ENCODE measurements at places on chromosomes 4 and X. TPM values are rescaled to one million over a fixed set of nuclear protein-coding genes. Genes with fewer than 3 reads are reported as not detected.

GRCh38 chr4:182922501-182923284 is 5.5 kb upstream of the DCTD start:
- no peak overlapping the region for H3K27ac ChIP-seq
- peak; percentile 45 for DNase-seq
- H3K4me3 ChIP-seq = no peak overlapping the region
- H3K36me3 ChIP-seq = no peaks in the 10 kb centered on the region

- H3K27me3 ChIP-seq = no peaks in the 10 kb centered on the region
- H3K27ac ChIP-seq = no peak overlapping the region
- H3K4me3 ChIP-seq = no peak overlapping the region
- no peak for DNase-seq
These were observed 111.2 kb upstream of the RAPGEF2 start for GRCh38 chr4:158991534-158992155.

The TMEM154 gene
- 13.2 TPM for total RNA-seq

DNA sequence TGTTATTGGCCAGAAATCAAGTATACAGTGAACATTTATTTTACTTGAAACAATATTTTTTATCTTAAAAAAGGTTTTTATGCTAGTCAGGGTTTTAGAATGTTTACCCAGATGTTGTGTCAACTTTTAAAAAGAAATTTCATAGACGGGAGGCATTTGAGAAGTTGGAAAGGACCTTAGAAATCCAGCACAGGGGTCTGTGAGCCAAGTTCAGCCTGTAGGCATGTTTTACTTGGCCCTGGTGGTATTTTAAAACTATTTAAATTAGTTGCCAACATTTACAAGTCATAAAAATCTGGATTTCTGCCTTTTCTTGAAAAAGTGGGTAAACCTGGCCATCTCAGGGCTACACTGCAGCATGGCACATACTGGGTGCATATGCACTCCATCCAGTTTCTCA is 25.5 kb upstream of the FHL1 start:
- DNase-seq = peak; percentile 52
- no peak overlapping the region for H3K27ac ChIP-seq
- H3K27me3 ChIP-seq = no peaks in the 10 kb centered on the region
- H3K4me3 ChIP-seq = no peak overlapping the region

The SOWAHD gene
- 0.54 TPM for total RNA-seq

DNA sequence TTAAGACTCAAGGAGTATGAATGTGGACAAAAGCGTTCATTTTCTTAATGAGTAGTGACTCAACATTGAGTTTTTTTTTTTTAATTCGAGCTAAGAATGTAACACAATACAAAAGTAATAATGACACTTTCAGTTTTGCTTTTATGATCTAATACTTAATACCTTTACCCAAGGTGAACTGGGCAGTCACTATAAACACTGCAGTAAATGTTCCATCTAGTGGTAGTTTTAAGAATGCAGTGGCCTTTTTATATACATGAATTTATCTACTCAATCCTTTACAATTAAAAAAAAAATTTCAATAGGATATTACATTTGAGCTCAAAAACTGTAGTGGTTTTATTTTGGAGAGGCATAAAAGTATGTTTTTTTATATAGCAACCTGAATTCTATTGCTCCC is 33.9 kb downstream of the PDK3 start:
- H3K4me1 ChIP-seq = peaks cover under 1% of the 10 kb centered on the region
- no peaks in the 10 kb centered on the region for H3K36me3 ChIP-seq
- no peak for DNase-seq
- H3K27me3 ChIP-seq = no peaks in the 10 kb centered on the region

GRCh38 chr4:158850371-158850770 is 81.5 kb downstream of the FNIP2 start:
- H3K27me3 ChIP-seq = no peaks in the 10 kb centered on the region
- H3K27ac ChIP-seq = no peak overlapping the region
- no peaks in the 10 kb centered on the region for H3K4me1 ChIP-seq
- H3K36me3 ChIP-seq = peaks cover 4% of the 10 kb centered on the region
- DNase-seq = no peak
- no peak overlapping the region for H3K4me3 ChIP-seq

The EDNRA gene
- 9.3 TPM for total RNA-seq

GRCh38 chr4:41320278-41320677 is 63.5 kb downstream of the UCHL1 start:
- no peak overlapping the region for H3K4me3 ChIP-seq
- no peak overlapping the region for H3K27ac ChIP-seq
- DNase-seq = no peak
- H3K27me3 ChIP-seq = no peaks in the 10 kb centered on the region

DNA sequence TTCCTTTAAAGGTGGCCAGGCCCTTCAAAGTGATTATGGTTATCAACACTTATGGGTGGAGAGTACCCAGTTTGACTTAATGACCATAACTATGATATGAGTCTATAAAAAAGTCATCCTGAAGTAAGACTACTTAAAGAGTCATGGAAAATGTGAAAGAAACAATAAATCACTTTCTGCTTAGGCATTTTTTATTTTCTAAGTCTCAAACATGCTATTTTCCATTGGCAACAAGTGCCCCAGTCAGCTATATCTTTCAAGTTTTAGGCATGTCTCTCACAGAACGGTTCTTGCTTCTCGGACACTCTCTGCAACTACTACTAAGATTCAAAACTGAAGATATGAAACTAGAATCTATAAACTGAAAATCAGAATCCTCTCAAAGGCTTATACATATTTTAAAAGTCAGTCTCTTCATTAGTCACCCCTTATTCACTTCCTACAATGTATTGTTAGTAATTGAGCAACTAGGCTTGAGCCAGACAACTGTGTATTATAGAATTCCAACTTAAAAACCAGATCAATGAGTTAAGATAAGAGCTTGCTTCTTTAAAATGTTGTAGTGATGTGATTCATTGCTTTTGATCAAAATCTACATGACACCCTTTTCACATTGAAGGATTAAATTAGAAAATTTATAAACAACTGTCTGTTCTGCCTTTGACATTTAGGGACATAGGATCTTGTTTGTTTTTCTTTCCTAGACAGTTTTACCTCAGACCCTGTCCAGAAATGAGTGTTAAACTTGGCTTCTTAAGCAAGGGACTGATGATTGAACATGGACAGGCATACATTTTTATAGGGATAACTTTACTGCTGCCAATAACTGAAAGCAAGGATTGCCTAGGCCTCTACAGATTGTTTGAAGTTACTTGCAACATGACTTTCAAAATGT is 2.9 kb downstream of the ANTXR2 start:
- H3K36me3 ChIP-seq = peaks cover 9% of the 10 kb centered on the region
- peak overlapping the region; percentile 96 for H3K4me3 ChIP-seq
- peaks cover 20% of the 10 kb centered on the region for H3K4me1 ChIP-seq
- peak overlapping the region; percentile 86 for H3K27ac ChIP-seq

DNA sequence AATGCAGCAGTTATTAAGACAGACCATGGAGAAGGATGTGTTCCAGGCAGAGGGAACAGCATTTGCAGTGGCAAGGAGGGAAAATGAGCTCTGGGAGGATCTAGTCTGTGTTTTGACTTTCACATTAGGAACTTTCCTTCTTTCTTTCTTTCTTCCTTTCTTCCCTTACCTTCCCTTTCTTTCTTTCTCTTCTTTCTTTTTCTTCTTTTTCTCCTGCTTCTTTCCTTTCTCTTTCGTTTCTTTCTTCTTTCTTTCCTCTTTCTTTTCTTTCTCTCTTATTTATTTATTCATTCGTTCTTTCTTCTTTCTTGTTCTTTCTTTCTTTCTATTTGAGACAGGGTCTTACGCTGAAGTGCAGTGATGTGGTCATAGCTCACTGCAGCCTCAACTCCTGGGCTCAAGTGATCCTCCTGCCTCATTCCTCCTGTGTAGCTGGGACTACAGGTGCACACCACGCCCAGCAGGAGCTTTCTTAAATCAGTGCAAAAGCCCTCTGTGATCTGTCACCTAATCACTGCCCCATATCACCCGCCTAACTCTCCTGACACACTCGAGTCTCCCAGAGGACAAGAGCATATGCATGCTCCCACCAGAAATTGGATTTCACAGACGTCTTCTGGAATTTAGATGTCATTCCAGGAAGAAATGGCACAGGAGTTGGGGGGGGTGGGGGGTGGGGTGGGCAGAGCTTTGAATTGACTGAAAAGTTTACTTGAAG is 15.4 kb upstream of the SPATA4 start:
- no peaks in the 10 kb centered on the region for H3K4me1 ChIP-seq
- no peak overlapping the region for H3K27ac ChIP-seq
- H3K4me3 ChIP-seq = no peak overlapping the region

DNA sequence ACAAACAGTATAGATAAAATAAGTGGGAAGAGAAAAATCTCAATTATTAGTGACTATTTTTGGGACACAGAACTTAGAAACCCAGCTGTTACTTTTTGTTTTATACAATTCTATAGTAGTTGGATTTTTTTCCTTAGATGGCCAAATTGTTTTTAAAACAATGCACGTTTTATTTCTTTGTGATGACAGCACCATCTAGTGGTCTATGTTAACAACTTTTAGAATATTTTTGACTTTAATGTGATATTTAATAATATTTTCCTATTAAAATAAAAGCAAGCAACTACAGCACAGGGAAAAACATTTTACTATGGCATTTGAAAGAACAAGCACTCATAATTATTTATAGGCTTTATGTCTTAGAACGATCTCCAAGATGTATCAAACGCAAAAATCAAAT is 5.6 kb upstream of the SMIM31 start:
- H3K27me3 ChIP-seq = no peaks in the 10 kb centered on the region
- H3K4me3 ChIP-seq = no peak overlapping the region
- DNase-seq = peak; percentile 4
- H3K4me1 ChIP-seq = no peaks in the 10 kb centered on the region
- H3K36me3 ChIP-seq = no peaks in the 10 kb centered on the region

The DGKK gene
- total RNA-seq = 0.05 TPM

GRCh38 chr4:105587841-105588240 is 35.4 kb downstream of the ARHGEF38 start:
- no peak overlapping the region for H3K4me3 ChIP-seq
- no peaks in the 10 kb centered on the region for H3K27me3 ChIP-seq
- no peak for DNase-seq
- H3K27ac ChIP-seq = no peak overlapping the region

The SYTL4 gene
- 3.3 TPM for total RNA-seq

The SH3BP2 gene
- 33.7 TPM for total RNA-seq

DNA sequence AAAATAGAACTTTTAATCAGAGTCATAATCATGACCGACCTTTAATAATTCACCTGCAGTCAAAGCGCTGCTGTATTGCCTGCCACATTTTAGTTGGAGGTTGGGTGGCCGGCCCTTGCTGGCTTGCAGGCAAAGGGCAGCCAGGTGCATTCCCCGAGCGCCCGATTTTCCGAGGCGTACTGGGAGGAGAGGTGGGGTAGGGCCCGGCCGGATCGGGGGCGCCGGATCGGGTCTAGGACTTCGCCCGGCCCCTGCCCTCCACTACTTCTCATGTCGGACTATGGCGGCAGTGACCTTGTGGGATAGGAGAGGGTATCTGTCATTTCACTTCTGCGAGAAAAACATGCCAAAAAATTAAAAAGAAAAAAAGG is 2.5 kb upstream of the RS1 start:
- H3K36me3 ChIP-seq = no peaks in the 10 kb centered on the region
- peak overlapping the region; percentile 54 for H3K4me3 ChIP-seq
- no peak for DNase-seq
- H3K4me1 ChIP-seq = no peaks in the 10 kb centered on the region
- H3K27ac ChIP-seq = no peak overlapping the region
- H3K27me3 ChIP-seq = no peaks in the 10 kb centered on the region

The CLNK gene
- total RNA-seq = not detected

GRCh38 chrX:13340182-13340791 is 20.4 kb upstream of the ATXN3L start:
- H3K36me3 ChIP-seq = no peaks in the 10 kb centered on the region
- peaks cover 12% of the 10 kb centered on the region for H3K4me1 ChIP-seq
- no peaks in the 10 kb centered on the region for H3K27me3 ChIP-seq
- no peak overlapping the region for H3K4me3 ChIP-seq
- DNase-seq = no peak
- H3K27ac ChIP-seq = peak overlapping the region; percentile 61

Data from astrocyte (in vitro differentiated cells and primary cell).